ENCODE measurements at places on chromosomes 1 and 21.
A peak's percentile ranks its signal among the peaks of the same experiment; 100 is the strongest.

DNA sequence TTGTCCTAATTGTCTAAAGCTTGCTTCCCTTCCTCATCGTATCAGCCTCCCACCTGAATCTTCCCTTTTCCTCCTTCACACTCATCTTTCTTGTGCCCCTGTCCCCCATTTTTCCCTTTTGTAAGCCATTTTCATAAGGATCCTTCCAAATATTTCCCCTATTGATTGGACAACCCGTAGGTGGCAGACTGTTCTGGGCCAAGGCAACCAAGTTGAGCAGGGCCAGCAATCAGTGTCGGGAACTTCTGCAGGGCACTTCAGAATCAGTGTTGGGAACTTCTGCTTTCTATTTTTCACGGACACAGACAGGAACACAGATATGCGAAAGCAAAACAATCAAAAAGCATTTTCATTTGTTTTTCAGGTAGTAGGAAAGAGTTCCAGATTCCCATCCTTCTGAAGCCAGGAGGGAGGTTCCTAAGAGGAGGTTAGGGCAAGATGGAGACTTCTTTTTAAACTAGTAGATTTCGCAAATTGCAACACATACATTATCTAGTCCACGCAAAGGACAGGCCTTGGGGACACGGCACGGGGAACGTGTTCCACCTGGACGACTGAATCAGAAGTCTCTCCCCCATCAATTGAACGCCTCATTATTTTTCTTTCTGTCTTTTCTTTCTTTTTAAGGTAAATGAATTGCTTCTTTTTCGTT is 691 bp upstream of the MPZL1 start:
- DNase-seq: peak; percentile 68

DNA sequence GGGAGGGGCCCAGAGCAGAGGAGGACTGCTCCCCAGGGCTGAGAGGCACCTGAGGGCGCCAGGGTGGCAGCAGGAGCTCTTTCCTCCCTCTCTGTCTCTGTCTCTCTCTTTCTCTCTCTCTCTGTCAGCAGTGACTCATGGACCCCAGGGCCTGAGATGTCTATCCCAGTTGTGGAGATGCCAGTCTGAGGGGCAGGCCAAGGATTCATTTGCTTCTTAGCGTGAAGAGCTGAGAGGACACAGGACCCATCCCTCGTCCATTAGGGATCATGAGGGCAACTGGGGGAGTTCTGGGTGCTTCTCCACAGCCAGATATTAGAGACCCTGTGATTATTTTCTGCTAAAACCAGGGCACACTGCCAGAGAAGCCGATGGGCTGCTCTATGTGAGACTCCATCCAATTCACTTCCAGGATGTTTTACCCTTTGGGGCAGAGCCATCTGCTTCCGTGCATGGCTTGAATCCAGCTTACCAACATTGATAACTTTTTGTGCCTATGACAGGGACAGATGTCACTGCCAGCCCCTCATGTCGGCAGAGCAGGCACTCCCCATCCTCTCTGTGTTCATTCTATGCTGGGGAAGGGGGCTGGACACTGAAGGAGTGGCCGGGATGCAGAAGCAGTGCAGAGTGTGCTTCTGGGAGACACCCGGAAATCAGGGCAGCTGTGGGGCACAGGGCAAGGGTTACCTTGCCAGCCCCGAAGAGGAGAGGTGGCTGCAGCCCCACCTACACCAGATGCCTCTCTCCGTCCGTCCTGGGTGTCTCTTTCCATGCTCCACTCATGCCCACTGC is 4.1 kb upstream of the PCBP3 start:
- DNase-seq: peak; percentile 29

DNA sequence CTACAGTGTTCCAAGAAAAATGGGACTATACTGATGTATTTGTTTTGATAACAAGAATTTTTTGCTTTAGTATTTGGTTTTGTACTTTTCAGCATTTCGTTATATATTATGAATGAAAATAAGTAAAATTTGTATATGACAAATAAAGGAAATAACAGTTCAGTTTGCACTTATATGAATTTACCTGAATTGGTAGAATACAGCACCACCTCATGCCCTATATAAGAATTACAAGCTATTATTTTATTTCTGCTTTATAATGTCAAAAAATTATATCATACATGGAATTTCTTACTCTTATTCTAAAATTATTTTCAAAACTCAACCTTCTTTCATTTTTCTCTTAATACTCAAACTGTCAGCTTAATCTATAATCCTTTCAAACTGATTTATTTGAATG is 14.6 kb downstream of the EFCAB7 start:
- DNase-seq: peak; percentile 5

DNA sequence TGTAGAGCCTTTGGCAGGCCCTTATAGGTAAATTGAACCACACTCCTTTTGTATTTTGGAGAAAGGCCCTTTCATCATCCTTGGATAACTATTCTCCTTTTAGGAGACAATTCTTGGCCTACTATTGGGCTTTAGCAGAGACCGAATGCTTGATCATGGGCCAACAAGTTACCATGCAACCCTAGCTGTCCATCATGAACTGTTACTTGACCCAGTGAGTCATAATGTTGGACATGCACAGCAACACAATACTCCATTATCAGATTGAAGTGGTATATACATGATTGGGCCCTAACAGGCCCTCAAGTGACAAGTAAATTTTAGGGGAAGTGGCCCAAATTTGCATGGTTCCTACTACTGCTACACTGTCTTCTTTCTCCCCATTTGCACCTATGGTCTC is 84.4 kb downstream of the CATSPERE start:
- no peak for DNase-seq

DNA sequence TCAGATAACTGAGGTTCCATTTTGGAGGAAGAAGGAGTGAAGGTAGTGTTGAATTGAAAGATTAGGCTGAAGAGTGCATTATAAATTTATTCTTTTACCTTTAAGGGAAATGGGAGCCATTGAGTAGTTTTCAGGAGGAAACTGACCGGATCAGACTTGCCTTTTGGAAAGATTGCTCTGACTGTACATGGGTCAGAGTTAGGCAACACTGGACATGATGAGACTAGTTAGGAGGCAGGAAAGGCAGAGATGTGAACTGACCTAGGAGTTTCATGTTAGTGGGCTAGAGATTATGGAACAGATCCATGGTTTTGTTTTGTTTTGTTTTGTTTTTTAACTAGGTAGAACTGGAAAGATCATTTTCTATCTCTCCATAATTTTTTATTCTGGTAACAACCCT is 78.2 kb downstream of the SNX7 start:
- no peak for DNase-seq

- peak; percentile 44 for DNase-seq
Observed at GRCh38 chr1:32208891-32209328, at the start of gene DCDC2B. Gene DCDC2B (plus strand): TSS chr1:32209089. CDS start chr1:32209094, 5 bp downstream.

DNA sequence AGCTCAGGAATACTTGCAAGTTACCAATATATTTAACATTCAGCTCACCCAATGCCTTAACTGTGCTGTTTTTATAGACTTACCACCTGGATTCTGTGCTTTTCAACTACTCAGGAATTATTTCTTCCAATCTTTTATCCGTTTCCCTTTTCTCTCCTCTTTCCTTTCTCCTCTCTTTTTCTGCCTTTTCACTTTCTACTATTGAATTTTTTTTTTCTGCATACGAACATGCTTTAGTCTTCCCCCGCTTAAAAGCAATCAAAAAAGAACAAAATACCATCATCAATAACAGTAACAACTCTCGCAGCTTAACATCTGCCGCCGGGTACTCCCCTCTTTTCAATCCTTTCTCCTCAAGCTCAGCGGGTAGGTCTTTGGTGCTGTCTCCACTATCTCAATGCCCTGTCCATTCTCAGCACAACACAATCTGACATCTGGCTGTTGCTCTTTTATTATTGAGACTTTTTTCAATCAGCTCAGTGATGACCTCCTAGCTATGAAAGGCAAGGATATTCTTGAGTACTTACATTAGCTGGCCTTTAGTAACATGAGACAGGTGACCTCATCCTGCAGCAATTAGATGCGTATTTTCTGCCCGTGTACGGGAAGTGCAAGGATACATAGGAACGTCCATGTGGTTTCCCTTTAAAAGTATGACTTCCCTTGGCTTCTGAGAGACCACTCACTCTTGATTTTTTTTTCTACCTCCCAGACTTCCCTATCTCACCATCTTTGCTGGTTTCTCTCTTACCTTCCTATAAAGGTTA is 40.2 kb upstream of the SIPA1L2 start:
- DNase-seq: peak; percentile 58

DNA sequence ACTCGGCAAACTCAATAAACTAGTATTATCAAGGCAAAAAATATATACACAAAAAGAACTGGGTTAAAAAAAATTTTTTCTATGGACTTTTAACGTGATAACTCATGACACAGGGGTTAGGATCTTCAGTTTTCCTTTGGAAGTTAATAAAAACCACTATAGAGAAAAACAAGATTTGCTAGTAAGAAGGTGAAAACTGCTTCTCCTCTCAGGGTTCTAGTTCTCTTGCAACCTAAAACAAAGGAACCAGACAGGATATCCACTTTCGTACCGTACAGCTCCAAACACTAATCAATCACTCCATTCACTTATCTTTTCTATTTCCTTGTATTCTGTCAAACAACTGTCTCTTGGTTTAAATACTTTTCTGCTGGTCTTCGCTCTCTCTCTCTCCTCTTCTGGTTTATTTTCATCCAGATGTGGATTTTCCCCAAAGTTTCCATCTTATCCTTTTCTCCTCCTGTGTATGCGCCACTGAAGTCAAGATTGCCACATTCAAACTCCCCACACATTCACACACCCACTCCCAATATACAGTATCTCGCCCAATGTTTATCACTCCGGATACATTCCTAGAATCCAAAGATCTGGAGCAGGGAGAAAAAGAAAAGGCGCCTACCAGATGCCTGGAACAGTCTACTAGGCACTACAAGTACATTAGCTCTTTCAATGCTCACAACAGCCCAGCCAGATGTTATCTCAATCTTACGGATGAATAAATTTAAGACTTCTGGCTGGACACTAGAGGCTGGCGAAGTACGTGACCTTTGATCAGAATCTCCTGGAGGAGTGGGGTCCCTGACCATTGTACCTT is 775 bp upstream of the PRPF38B start:
- DNase-seq: no peak

DNA sequence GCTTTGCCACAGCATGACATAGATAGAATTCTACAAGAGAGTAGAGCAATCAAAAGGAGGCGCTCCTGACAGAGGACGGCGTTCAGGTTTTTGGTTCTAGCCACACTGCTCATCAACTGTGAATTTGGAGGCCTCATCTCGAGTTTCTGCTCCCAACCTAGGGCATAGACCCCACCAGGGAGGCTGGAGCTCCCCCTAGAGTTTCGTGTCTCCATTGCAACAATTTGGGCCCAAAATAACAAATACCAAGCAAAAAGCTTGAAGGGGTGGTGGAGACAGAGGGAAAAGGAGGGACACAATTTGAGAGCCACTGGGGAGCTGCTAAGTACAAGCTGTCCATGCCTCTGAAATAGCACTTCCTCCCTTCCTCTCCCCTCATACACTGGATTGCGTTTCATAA is 297.0 kb downstream of the GPATCH2 start:
- DNase-seq: peak; percentile 39
